Hair follicular keratinocyte (primary cell): ENCODE measurements at places on chromosomes 2 and 18. TPM values are rescaled to one million over a fixed set of nuclear protein-coding genes. Genes with fewer than 3 reads are reported as not detected.

LYPD1 gene
- not detected in 2 replicates for total RNA-seq

SDC1 gene
- total RNA-seq = 1,259 and 1,658 TPM in 2 replicates

CD8B gene
- total RNA-seq = not detected in 2 replicates

PLB1 gene
- 1.3 and 1.4 TPM in 2 replicates for total RNA-seq

ABCB11 gene
- not detected in 2 replicates for total RNA-seq

PLGLB1 gene
- 0.55 and 0.57 TPM in 2 replicates for total RNA-seq
